ENCODE measurements at places on chromosomes 7 and 10. TPM values are rescaled to one million over a fixed set of nuclear protein-coding genes. Genes with fewer than 3 reads are reported as not detected.

GIMAP8 gene
- not detected for total RNA-seq

WNT8B gene
- not detected for total RNA-seq

TRIM50 gene
- not detected for total RNA-seq

CCL24 gene
- total RNA-seq, result not detected

LRRC61 gene
- 6.8 TPM for total RNA-seq

FAM131B gene
- 1.0 TPM for total RNA-seq

PARD3 gene
- total RNA-seq, result 15.9 TPM

ATRNL1 gene
- 1.6 TPM for total RNA-seq

EBLN1 gene
- total RNA-seq, result not detected

ZNF33B gene
- 12.6 TPM for total RNA-seq

TMEM130 gene
- total RNA-seq, result 0.15 TPM

GPRIN2 gene
- total RNA-seq, result not detected

IFIT1B gene
- not detected for total RNA-seq

TEX36 gene
- total RNA-seq, result not detected

TUBB8 gene
- total RNA-seq, result not detected

HOXA6 gene
- 3.9 TPM for total RNA-seq

PNLIPRP1 gene
- not detected for total RNA-seq

FOXP2 gene
- total RNA-seq, result 1.9 TPM

HOXA2 gene
- total RNA-seq, result 1.3 TPM

CACNB2 gene
- total RNA-seq, result 2.2 TPM

PPA1 gene
- 167 TPM for total RNA-seq

CTBP2 gene
- total RNA-seq, result 52.6 TPM

ORAI2 gene
- 38.8 TPM for total RNA-seq

TUBAL3 gene
- not detected for total RNA-seq

C10orf53 gene
- total RNA-seq, result not detected

KCNK18 gene
- not detected for total RNA-seq

MYH16 gene
- total RNA-seq, result under 0.01 TPM

PTF1A gene
- total RNA-seq, result not detected

EFCAB10 gene
- not detected for total RNA-seq

CPN1 gene
- not detected for total RNA-seq

NUTM2E gene
- not detected for total RNA-seq

METTL27 gene
- 2.9 TPM for total RNA-seq

SPDYE2B gene
- not detected for total RNA-seq

ASB10 gene
- total RNA-seq, result not detected

CD36 gene
- 0.15 TPM for total RNA-seq

SPDYE16 gene
- total RNA-seq, result not detected

HIF1AN gene
- 6.9 TPM for total RNA-seq

TRPV5 gene
- total RNA-seq, result not detected

NUDT13 gene
- 2.1 TPM for total RNA-seq

OR6B1 gene
- total RNA-seq, result not detected

DYDC1 gene
- not detected for total RNA-seq

RET gene
- 0.17 TPM for total RNA-seq

OR2A42 gene
- total RNA-seq, result not detected

ASAH2B gene
- total RNA-seq, result 3.6 TPM

CLDN15 gene
- 1.5 TPM for total RNA-seq

RARRES2 gene
- 11.9 TPM for total RNA-seq

MINDY3 gene
- total RNA-seq, result 15.0 TPM

KIF11 gene
- 37.5 TPM for total RNA-seq

ERVW-1 gene
- not detected for total RNA-seq

SFTPD gene
- under 0.01 TPM for total RNA-seq

VAX1 gene
- not detected for total RNA-seq

PDCD4 gene
- total RNA-seq, result 23.4 TPM

GDF10 gene
- total RNA-seq, result not detected

PON2 gene
- total RNA-seq, result 52.0 TPM

Data from bronchus fibroblast of lung (primary cell).